ENCODE measurements at places on chromosomes 3 and 15.

DNA sequence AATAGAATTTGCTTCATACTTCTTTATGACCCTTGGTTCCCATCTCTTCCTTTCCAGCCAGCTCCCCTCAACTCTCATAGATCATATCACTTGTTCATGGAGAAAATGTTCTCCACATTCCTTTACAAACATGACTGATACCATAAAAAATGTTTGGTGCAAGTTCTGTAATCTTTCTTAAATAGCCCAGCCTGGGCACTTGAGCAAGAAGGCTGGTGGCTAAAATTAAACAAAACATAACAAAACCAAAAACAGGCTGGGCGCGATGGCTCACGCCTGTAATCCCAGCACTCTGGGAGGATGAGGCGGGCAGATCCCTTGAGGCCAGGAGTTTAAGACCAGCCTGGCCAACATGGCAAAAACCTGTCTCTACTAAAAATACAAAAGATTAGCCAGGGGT lies 8.9 kb upstream of the POLR2M start:
- no peak for DNase-seq

DNA sequence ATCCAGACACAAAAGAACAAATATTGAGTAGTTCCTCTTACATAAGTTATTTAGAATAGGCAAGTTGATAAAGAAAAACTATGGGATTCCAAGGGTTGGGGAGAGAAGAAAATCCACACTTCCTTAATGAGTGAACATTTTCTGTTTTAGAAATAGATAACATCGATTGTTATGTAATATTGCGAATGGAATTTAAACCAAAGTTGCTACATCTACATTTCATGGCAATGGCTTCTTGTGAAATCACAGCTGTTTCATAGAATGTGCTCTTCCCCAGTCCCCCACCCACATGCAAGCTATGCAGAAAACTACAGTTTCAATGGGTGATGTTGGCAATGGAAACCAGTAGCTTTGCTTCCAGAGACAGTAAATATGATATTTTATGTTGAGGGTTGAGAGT lies 1639.5 kb downstream of the SI start:
- no peak for DNase-seq

DNA sequence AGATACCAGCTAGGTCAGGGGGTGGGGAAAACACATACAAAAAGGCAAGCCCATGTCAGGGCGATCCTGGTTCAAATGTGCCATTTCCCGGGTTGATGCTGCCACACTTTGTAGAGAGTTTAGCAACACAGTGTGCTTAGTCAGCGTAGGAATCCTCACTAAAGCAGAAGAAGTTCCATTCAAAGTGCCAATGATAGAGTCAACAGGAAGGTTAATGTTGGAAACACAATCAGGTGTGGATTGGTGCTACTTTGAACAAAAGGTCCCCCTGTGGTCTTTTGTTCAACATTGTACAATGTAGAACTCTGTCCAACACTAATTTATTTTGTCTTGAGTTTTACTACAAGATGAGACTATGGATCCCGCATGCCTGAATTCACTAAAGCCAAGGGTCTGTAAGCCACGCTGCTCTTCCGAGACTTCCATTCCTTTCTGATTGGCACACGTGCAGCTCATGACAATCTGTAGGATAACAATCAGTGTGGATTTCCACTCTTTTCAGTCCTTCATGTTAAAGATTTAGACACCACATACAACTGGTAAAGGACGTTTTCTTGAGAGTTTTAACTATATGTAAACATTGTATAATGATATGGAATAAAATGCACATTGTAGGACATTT lies 28.9 kb downstream of the TPM1 start:
- DNase-seq: no peak

DNA sequence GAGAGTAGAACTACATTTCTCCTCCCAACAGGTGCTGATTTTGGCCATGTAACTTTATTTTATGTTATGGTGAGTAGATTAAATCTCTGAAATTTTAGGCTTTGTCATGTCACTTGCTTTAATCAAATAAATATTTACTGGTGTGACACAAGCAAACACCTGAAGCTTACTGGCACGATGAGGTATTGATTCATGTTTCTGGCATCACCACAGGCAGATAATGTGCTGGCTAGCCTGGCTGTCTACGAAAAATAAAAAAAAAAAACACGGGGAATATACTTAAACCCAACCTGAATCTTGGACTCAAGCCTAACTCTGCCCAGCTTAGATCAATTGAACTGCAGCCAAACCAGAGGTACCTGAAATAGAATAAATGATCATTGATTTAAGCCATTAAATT lies 65.6 kb upstream of the CADM2 start:
- DNase-seq: no peak

GRCh38 chr3:134348524-134348923 lies 25.7 kb downstream of the AMOTL2 start:
- DNase-seq: no peak

- no peak for DNase-seq
These were observed 42.0 kb downstream of the MKRN2 start for GRCh38 chr3:12598890-12599289.
